ENCODE measurements at places on chromosomes 1 and 21.

DNA sequence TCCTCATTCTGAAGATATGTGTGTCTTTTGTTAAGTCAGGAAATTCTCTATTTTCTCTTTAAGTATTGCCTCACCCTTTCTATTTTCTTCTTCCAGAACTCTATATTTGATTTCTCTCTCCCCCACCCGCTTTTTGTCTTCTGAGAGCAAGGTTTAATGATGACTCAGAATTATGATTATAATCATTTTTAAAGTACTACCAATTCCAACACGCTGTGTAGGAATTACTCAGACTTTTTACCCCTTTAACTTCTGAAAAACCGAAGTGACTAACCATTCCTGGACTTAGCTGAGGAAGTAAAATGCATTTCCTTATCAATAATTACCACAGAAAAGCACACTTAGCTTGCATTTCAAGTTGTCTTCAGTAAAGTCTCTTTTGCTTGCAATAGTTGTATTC, 20.8 kb upstream of the SCYL3 start:
- DNase-seq, result no peak

DNA sequence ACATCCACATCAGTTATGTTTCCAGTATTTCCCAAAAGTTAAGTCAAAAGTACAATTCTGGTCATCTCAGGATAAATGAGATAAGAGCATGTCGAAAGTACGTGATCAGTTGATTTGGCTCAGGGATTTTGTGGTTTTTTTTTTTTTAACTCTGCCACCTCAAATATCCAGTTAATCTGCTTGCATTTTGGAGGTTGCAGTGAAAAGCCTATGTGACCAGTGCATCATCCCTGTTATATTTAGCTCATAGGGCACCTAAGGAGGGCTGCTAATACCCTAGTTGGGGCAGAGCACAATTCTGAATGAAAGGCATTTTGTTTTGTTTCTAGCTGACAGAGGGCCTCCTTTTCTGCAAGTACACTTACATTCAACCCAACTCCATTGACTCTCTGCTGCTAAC, 31.7 kb upstream of the RGS16 start:
- DNase-seq, result no peak

- no peak for DNase-seq
Observed at GRCh38 chr1:211648980-211649934, 26.2 kb downstream of the NEK2 start.

- DNase-seq, result no peak
Observed at GRCh38 chr1:210937846-210938245, 196.1 kb downstream of the KCNH1 start.

DNA sequence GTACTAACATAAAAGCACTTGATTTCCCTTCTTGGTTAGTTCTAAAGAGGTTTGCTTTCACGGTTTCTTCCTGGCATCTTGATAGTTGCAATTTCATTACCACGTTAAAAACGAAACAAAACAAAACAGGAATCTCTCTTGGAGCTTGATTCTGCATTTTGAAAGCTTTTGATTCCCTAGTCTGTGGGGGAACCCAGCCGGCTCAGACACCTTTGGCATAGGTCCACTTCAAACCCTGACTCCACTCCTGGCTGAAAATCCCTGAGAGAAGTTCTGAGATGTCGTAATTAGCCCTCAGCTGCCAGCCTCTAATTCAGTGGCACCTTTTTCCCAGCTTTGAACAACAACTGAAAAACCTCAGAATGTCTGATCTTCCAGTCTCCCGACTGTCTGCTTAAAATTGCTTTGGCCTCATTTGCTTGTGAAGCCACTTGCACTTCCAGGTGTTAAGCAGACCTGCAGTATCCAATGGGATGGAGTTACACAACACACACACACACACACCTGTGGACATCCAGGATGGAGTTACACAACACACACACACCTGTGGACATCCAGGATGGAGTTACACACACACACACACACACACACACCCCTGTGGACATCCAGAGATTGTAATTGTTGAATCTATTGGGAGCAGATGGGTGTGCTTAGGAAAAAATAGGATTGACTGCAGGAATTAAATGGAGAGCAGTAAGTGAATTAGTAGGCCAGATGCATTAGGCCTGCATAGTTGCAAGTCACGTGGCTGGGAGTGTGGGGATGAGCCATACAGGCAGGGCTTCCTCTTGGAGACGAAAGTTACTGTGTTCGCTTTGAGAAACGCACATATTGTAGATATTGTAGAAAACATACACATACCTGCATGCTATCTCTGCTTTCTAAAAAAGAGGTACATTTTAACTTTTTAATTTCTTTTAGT, 285.6 kb upstream of the FMN2 start:
- DNase-seq, result no peak

- DNase-seq, result no peak
Observed at GRCh38 chr1:69976896-69977295, 228.5 kb downstream of the LRRC40 start.

GRCh38 chr1:181525104-181525721, 41.9 kb downstream of the CACNA1E start:
- DNase-seq, result no peak

DNA sequence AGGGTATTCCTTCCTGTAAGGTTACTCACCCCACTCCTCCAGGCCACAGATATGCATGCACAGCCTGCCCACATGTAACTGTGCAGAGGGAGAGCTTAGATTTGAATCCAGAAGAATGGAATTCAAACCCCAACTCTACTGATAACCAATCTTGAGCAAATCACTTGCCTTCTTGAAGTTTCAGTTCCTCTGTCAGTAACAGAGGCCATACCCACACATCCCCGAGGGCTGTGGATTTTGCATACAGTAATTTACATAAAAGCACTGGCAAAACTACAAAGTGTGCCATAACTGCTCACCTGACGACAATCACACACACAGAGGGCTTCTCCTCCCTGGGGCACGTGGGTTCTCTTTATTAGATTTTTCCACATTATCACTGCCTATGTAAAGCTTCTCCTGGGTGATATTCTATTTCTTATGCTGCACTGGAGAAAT, 18.6 kb downstream of the CD247 start:
- peak; percentile 40 for DNase-seq

GRCh38 chr1:248094884-248095283, at the start of gene OR2L13:
TSS of gene OR2L13 (plus strand) at chr1:248095184. CDS start at chr1:248099376, 4,192 bp downstream.
- no peak for DNase-seq

- DNase-seq, result no peak
Observed at GRCh38 chr1:65606426-65606825, 186.0 kb downstream of the LEPR start.

DNA sequence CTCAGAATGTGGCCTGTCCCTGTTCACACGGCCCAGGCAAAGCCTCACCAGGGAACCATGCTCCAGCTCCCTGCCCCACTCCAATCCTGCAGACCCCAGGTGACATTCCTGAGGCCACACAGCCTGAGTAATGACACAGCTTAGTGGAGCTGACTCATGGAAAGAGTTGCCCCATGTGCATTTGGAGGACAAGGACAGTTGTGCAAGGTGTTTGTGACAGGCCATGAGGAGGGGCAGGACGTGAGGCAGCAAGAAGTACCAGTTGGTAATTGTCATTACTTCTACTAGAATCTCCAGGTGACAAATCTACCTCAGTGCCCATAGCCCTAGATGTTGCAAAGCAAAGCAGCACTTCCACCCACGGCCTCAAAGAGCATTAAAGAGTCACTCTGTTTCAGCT, 15.2 kb downstream of the PRR9 start:
- no peak for DNase-seq

DNA sequence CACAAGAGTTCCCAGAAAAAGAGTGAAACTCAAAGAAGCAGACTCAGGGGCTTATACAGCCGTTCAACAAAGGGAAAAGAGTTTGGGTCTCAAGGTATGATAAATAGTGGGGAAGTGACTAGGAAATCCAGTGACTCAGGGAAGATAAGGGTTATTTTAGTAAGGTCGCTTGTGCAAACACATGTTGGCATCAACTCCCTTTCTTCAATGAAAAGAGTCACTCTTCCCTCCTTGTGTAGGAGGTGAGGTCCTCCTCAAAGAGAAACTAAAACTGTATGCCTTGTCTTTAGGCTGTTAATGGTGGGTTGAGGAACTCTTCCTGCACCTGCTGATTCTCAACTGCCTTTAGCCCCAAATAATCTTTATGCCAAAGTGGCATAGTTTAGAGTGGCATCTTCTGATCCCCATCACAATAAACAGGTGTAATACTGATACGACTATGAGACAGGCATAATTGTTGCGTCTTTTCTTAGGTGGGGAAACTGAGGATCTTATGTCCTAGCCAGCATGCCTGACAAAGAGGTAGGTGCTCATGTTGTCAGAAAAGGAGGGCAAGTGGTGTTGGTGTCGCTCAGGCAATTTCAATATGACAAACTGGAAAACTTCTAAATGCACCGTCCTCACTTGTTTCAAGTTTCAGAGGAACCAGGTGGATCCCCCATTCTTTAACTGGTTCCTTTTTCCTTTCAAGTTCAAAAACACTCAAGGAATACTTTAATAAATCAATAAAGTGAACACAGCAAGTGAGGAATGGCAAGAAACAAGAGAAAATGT, 294.1 kb upstream of the RUNX1 start:
- no peak for DNase-seq

DNA sequence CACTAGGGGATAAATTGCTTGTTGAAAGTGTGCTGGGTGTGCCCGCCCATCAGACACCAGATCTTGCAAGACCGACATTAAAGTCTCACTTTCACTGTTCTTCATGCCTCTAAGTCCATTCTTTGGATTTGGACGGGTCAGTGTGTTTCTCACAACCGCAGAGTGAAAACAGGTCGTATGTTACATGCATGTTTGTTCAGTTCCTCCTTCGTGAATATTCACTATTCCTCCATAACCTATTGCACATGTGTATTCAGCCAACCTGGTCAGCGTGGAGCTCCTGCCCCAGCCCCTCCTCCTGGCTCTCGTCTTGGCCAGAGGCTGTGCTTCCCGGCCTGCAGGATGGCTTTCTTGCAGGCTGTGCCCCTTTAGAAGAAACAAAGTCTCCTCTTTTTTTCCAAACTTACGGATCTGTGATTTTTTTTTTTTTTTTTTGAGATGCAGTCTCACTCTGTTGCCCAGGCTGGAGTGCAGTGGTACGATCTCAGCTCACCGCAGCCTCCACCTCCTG, 2.2 kb upstream of the KRTAP10-6 start:
- no peak for DNase-seq

- DNase-seq, result no peak
Observed at GRCh38 chr1:41811051-41811795, 107.5 kb downstream of the HIVEP3 start.

- no peak for DNase-seq
Observed at GRCh38 chr1:80293818-80294217, 1287.3 kb upstream of the ADGRL4 start.

DNA sequence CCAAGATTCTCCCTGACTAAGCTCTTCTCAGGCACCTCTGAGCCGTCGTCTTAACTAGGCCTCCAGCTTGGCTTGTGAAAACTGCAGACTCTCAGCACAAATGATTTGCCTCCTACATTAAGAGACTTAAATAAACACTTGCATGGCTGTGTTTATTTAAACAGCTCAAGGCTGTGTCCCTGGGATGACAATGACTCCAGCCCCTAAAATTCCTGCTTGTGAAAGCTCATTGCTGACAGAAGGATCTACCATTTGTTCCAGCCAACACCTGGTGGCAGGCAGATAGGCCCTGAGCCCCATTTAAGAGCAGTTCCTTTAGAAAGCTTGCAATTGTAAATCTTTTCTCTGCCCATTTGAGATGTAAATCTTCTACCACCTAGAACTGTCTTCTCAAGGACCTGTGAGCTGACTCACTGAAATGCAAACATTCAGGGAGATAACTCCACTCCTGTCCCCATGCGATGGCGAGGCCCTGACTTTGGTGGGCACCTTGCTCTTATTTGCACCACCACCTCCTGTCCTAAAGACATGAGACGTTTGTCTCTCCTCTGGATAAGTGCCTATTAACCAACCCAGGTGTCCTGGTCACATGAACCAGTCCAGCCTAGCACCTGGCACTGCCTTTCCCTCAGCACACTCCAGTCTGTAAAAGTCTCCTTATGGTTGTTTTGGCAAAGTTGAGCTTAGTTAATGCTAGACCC, 15.1 kb upstream of the PCP4 start:
- no peak for DNase-seq

DNA sequence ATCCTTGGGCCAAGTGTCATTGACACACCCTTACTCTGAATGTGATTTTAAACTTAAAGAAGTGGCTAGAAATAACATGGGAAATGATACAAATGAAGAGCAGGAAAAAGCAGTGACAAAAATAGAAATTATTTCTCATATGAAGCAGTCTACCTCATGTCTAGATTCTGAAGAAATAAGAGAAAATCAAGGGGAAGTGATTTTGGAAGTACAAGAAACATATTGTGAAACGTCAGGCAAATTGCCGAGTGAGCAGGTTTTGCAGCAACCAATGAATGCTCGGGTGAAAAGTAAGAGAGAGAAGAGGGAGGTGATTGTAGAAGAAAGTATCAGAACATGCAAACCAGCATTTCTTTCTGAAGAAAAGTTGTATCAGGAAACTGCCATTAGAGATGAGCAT, 130.7 kb downstream of the MACF1 start:
- no peak for DNase-seq

DNA sequence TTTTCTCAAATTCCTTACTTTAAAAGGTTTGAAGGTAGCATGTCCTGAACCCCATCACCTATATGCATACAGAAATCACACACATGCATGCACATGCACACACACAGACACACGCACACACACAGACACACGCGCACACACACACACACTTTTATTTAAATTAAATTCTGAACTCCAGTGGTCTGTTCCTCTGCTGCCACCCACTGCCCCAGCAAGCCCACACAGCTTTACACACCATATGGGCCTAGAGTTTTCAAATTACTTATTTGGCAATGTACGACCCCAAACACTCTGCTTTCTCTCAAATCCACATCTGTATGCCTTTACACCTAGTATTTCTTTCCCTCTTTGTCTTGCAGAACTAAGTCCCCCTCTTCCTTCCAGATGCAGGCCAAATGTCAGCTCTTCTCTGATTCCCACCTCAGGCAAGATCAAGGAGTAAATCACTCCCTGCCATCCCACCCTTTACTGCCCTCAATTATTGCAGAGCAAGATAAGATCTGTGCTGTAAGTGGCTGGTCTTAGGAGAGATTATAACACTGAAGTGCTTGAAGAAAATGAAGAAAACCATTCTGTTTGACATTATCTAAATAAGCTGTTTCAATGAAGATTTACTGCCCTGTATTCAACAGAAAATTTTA, 429.9 kb upstream of the CXADR start:
- DNase-seq, result no peak

GRCh38 chr1:197924516-197925123, 7.4 kb downstream of the LHX9 start:
- DNase-seq, result no peak

DNA sequence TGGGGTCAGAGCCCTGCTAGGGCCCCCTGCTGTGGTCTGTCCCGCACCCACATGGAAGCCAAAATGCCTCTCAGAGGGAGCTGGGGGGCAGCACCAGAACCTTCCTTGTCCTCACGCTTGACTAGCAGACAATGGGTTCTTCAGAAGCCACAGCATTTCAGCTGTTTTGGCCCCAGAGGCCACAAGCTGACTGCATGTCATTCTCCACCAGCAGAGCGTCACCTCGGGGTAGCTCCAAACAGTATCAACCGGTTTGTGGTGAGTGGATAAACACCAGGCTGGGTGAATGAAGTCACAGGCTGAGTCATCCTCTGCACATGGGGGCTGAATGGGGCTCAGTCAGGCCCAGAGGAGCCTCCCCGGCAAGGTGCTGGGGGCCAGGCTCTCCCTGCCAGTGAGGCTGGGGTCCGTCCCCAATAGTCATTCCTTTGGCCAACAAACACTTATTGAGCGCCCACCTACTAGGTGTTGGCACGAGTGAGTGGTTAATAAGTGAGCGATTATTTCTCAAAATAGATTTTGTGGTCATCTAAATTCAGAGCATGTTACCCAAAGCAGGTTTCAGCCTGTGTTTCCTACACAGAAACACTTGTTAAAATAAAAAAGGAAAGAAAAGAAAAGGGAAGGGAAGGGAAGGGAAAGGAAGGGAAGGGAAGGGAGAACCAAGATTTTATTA, 9.1 kb downstream of the OLIG1 start:
- DNase-seq, result peak; percentile 72

- DNase-seq, result no peak
Observed at GRCh38 chr1:155451199-155451598, 111.4 kb downstream of the ASH1L start.
